ACHN (cell line): ENCODE measurements at places on chromosomes 3 and 15.

DNA sequence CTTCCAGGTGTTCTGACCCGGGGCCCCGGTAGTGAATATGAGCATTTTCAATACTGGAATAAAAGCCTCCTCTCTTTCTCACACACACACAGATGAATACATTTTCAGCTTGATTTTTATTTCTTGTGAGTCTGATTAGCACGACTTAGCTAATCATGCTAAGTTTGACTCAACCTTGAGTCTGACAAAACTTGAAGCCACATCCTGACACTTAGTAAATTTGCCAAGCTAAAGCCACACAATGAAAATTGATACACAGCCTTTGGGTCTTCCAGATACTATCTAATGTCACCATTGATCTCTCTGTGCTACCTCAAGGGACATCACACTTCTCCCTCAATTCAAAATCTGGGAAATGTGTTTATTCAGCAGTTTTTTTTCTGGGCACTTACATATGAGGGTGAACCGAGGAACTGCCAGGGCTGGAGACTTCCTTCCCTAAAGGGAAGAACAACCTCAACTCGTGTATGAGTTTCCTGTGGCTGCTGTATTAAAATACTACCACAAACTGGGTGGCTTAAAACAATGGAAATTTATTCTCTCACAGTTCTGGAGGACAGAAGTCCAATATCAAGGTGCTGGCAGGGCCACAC lies 18.6 kb downstream of the TMEM266 start:
- DNase-seq, result no peak

- no peak for DNase-seq
Measured at GRCh38 chr3:9501226-9501625, 52.4 kb downstream of the LHFPL4 start.

GRCh38 chr15:60745469-60746061 lies 266.6 kb upstream of the ICE2 start:
- DNase-seq, result no peak

DNA sequence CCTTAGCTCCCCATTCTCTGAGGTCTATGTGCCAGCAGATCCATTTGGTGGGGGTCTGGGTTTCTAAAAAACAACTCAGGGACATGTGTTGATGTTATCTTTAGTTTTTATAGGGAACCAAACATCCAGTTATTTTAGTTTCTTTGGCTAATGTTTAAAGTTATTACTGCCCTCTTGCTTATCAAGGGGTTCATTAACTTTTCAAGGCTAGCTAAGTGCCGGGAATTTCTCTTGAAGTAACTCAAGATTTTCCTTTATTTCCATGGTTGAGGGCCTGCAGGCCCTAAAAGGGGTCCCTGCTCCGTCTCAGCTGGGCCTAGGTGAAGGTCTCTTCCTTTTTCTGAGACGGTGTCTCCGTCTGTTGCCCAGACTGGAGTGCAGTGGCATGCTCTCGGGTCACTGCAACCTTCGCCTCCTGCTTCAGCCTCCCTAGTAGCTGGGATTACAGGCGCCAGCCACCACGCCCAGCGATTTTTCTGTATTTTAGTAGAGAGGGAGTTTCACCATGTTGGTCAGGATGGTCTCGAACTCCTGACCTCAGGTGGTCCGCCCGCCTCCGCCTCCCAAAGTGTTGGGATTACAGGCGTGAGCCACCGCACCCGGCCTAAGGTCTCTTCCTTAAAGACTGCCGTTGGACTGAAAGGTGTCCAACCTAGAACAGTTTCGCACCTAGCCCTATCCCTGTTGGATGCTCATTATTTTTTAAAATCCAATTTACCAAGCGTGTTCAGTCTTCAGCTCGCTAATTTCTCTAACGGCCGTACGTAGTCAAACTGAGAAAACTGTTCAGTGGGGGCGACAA lies 1.3 kb upstream of the OXSR1 start:
- no peak for DNase-seq

- DNase-seq, result no peak
Measured at GRCh38 chr15:38642689-38643270, 78.2 kb upstream of the RASGRP1 start.

DNA sequence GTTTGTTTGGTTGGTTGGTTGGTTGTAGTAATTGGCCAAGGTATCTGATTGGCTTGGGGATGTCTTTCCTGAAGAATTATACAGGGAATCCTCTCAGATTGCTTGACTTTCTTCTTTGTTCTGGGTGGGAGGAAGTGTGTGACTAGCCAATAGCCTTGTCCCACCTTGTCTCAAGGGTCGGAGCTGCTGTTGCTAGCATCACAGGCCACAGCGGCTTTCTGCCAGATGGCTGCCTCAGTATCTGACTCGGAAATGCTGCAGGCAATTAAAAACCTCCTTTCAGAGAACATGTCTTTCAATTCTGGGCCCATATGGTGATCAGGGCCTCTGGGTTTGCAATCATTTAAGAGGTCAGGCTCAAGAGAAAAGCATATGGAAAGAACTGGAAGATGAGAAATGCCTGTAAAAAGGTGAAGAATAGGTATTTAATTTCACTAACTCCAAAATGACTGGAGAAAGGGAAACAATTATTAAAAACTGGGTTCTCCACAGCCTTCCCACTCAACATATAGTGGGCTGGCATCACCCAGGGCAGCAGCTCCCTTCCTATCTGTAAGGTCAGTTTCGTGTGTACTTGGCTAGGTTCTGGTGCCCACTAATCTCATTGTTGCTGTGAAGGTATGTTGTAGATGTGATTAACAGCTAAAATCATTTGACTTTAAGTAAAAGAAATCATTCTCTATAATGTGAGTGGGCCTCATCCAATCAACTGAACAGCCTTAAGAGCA lies 32.4 kb downstream of the TGFBR2 start:
- DNase-seq, result no peak
